ENCODE measurements at places on chromosomes 16 and 17.

DNA sequence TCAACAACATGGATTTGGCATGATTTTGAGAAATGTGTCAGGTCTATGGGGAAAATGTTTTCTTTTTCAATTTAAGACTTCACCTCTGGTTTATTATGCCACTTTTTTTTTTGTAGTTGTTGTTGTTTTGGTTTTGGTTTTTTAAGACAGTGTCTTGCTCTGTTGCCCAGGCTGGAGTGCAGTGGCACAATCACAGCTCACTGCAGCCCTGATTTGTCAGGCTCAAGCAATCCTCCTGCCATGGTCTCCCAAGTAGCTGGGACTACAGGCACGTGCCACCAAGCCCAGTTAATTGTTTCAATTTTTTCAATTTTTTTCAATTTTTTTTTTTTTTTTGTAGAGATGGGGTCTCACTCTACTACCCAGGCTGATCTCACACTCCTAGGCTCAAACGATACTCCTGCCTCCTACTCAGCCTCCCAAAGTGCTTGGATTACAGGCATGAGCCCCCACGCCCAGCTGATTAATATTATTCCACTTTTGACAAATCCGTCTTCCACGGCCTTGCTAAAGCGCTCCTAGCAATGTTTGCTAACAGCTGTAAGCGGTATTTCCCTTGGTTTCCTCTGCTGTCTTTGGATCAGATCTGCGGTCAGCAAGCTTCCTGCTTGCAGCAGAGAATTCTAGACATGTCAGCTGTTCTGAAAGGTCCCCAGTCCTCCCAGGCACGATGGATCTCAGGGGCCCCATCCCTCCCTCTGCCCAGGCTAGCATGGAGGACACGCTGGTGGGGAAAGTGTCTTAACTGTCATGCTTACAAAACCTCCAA is 7.0 kb upstream of the MILR1 start:
- DNase-seq, result peak; percentile 92

GRCh38 chr17:17035490-17035889 is 6.8 kb upstream of the MPRIP start:
- no peak for DNase-seq

DNA sequence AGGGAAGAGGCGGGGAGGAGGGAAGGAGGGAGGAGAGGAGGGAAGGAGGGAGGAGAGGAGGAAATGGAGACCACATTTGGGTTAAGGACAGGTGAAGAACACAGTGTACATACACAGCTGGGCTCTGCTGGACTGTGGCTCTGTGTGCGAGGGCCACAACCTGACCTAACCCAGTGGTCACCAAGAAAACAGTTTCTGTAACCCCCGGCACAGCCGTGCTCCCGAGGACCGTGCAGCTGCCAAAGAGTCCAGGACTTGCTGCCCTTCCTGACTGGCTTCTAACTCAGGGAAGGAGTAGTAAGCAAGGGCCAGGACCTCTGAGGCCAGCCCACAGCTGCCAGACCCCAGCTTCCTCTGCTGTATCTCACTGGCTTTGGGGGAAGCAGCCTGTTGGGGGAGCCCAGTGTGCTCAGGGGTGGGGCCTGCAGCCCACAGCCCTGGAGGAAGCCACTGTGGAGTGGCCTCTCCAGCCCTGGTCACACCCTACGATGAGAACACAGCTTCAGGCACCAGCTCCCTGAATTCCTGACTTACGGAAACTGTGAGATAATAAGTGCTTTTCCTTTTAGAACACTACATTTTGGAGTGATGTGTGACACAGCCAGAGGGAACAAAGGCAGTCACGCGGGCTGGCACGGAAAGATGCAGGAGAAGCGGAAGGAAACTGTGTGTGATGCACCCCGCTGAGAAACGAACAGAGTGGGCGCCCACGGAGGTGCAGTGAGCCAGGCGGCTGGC is 32.3 kb downstream of the SLC7A5 start:
- no peak for DNase-seq

GRCh38 chr16:167122-167690 is 1.4 kb downstream of the HBM start:
- DNase-seq, result no peak

GRCh38 chr17:39695089-39695474 is 4.8 kb upstream of the ERBB2 start:
- DNase-seq, result no peak

GRCh38 chr16:66250686-66251431 is 115.6 kb upstream of the CDH5 start:
- peak; percentile 88 for DNase-seq

DNA sequence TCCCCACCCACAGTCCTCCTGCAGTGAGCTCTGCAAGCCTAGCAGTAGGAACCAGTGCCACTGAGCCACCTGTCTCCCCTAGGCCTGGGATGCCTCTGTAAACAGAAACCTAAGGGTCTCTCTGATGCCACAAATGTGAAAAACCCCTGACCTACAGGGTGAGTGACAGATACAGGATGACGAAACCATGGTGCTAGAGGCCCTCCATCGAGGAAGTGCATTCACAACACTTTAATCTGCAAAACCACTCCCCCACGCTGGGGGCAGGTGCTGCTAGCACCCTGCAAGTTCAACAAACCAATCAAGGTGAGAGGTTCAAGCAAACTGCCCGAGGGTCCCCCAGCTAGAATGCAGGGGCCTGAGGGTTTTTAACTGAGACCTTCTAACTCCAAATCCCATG is 59.5 kb downstream of the CDYL2 start:
- DNase-seq, result no peak

GRCh38 chr17:50452630-50453300 is 15.9 kb downstream of the CHAD start:
- no peak for DNase-seq

DNA sequence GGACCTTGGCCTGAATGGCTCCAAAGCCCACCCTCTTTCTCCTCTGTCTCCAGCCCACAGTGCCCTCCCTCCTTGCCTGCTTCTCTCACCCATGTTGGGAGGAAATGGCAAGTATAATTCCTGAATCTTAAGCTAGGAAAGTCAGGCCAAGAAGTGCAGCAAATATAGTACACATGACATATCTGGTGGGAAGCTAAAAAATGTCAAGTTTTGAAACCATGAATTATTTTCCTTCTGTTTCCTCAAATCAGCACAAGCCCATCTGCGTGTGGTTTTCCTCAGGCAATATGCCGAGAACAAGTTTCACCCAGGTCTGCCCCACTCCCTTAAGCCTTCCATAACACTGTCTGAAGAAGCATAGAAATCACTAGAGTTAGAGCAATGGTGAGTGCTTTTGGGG is 502.8 kb upstream of the CDH11 start:
- peak; percentile 11 for DNase-seq

GRCh38 chr16:77308163-77308561 is 109.0 kb downstream of the SYCE1L start:
- DNase-seq, result peak; percentile 83
